ENCODE measurements at places on chromosomes 7 and 10.
A peak's percentile ranks its signal among the peaks of the same experiment; 100 is the strongest.

- DNase-seq = no peak
These were observed 28.1 kb downstream of the COL13A1 start for GRCh38 chr10:69829775-69830174.

DNA sequence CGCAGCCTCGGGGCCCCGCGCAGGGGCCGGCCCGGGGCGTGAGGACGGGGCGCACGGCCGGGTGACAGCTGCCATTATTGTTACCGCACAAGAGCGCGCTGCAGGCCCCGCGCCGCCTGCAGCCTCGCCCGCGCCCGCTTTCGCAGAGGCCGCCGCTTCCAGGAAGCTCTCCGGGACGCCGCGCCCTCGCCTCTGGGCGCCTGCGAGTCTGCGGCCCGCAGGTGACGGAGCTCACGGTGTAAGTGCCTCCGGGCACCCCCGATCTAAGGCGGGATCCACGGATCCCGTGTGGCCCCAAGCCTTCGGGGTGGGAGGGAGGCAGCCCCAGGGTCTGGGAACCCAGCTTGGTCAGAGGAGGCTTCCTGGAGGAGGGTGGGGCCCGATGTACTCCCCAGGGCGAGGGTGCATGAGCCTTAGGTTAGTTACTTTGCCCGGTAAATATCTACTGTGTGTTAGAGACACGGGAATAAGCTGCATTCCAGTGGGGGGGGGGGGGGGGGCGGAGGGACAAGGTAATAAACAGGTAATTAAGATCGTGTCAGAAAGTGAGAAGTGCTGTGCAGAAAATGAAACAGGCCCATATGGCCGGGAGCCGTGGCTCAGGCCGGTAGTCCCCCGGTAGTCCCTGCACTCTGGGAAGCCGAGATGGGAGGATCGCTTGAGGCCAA is 638 bp downstream of the IQCE start:
- DNase-seq = no peak

DNA sequence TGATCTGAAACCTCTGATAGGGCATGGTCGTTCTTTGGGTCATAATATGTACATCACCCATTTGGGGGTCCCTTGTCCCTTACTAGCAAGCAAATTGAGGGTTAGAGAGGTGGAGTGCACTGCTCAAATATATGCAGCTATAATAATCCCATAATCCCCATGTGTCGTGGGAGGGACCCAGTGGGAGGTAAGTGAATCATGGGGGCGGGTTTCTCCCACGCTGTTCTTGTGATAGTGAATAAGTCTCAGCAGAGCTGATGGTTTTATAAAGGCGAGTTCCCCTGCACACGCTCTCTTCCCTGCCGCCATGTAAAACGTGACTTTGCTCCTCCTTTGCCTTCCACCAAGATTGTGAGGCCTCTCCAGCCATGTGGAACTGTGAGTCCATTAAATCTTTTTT is 262.7 kb downstream of the BMPER start:
- no peak for DNase-seq

- no peak for DNase-seq
These were observed 453.7 kb upstream of the LRRN3 start for GRCh38 chr7:110637252-110637651.

DNA sequence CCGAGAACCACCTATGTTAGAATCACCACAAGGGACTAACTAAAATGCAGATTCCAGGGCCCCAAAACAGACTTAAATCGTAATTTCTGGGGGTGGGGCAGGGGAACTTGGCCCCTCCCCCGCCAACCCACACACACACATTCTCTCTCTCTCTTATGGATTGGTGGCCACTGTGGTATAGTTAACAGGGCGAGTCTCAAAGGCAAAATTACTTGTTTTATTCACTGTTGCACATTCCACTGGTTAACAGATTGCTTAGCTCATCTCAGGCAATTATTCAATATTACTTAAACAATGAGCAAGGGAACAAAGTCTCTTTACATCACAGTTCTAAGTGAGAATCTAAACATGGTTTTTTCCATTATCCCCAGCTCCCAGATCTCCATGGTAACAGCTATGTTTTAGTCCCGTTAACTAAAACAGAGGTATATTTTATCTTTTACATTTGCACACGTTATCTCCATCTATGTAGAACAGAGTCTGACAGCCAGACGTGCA is 38.5 kb downstream of the IGF2BP3 start:
- no peak for DNase-seq

DNA sequence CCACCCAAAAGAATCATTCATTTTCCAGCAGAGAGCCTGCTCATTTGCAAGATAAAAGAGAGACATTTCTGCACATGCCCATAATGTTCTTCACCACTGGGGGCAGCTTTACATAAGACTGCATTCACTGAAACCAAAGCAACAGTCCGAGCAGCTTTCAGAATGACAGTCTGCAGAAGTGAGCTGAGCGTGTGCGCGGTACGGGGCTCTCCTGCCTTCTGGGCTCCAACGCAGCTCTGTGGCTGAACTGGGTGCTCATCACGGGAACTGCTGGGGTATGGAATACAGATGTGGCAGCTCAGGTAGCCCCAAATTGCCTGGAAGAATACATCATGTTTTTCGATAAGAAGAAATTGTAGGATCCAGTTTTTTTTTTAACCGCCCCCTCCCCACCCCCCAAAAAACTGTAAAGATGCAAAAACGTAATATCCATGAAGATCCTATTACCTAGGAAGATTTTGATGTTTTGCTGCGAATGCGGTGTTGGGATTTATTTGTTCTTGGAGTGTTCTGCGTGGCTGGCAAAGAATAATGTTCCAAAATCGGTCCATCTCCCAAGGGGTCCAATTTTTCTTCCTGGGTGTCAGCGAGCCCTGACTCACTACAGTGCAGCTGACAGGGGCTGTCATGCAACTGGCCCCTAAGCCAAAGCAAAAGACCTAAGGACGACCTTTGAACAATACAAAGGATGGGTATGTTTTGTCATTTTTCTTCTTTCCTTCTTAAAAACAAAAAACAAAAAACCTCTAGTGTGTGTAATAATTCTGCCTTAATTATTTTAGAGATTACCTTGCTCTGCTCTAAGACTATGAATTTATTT is at the start of gene LRRTM3:
Gene LRRTM3, plus strand, starts transcription at position 141 of the 820 bp plus-strand sequence.
- DNase-seq = peak; percentile 64

DNA sequence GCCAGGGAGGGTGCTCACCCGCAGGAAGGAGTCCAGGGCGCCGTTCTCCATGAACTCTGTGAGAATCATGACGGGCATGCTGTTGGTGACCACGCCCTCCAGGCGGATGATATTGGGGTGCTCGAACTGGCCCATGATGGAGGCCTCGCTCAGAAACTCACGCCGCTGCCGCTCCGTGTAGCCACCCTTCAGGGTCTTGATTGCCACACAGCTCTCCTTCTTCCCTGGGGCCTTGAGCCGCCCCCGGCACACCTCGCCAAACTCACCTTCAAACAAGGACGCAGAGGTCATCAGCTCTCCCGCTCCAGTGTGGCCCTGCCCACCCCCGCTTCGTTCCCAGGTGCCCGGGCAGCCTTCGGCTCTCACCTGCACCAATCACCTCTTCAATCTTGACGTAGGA is 14.6 kb downstream of the EPHB4 start:
- DNase-seq = no peak

- no peak for DNase-seq
These were observed 47.5 kb upstream of the AGR3 start for GRCh38 chr7:16929146-16929762.

DNA sequence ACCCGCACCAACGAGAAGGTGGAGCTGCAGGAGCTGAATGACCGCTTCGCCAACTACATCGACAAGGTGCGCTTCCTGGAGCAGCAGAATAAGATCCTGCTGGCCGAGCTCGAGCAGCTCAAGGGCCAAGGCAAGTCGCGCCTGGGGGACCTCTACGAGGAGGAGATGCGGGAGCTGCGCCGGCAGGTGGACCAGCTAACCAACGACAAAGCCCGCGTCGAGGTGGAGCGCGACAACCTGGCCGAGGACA is 1.6 kb downstream of the VIM start:
- DNase-seq = no peak

- DNase-seq = no peak
These were observed 174.5 kb upstream of the ZMIZ1 start for GRCh38 chr10:78894089-78894840.

Data from SK-N-SH (cell line).